Activated naive CD4-positive, alpha-beta T cell treated with Interleukin-2 at 50 U/mL for 16 hours (primary cell): ENCODE measurements at places on chromosomes 2 and 18.

GRCh38 chr18:44897411-44897810 lies 216.7 kb downstream of the SETBP1 start:
- DNase-seq = no peak

GRCh38 chr2:16291731-16292550 lies 351.6 kb downstream of the MYCN start:
- no peak for DNase-seq

- DNase-seq = no peak
Observed at GRCh38 chr2:206343816-206344215, 69.4 kb downstream of the ZDBF2 start.

DNA sequence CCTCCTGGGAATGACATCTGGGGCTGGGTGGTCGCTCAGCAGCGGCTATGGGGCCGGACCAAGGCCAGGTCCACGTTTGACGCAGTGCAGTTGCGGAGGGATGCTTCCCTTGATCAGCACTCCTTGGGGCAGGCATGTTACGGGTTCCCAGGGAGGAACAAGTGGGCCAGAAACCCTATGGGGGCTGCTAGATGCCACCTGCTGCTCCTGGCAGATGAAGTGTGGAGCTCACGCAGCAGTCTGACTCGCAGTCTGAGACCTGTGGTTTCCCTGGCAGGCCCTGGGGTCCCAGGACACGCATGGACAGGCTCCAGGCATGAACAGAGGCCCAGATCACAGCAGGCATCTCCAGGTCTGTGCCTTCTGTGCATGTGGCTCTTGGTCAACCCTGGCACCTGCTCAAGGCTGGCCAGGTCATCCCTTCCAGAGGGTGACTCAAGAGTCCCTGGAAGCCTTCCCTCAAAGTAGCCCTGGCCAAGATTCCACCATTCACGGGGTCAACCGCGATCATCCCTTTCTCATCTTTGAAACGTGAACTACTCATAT lies 20.0 kb downstream of the KCNF1 start:
- no peak for DNase-seq

GRCh38 chr2:158046121-158046880 lies 55.4 kb upstream of the UPP2 start:
- DNase-seq = no peak

DNA sequence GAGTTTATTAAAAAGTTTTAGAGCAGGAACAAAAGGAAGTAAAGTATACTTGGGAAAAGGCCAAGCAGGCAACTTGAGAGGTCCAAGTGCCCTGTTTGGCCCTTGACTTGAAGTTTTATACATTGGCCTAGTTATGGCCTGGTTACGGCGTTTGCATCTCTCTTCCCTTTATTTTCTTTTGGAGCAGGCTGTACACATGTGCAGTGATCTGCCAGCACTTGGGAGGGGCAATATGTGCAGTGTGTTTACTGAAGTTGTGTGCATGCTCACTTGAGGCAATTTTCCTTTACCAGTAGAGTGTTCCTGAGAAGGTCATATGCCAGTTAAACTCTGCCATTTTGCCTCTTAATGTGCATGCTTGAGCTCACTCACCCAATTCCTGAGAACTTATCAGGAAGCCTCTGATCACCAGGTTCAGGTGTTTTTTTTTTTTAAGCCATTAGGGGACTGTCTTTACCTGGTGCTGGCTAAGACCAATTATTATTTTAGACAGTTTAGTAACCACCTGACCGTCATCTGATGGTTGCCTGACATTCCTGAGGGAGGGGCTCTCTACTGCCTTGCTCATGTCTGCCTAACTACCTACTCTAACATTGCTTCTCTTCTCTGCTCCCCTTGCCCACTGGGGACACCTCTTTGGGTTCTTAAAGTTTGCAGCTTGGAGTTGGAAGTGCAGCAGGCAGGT lies 48.0 kb downstream of the SCN2A start:
- DNase-seq = no peak

GRCh38 chr2:57880967-57881366 lies 165.6 kb upstream of the VRK2 start:
- no peak for DNase-seq

GRCh38 chr2:100934504-100935371 lies 67.4 kb upstream of the RPL31 start:
- no peak for DNase-seq

DNA sequence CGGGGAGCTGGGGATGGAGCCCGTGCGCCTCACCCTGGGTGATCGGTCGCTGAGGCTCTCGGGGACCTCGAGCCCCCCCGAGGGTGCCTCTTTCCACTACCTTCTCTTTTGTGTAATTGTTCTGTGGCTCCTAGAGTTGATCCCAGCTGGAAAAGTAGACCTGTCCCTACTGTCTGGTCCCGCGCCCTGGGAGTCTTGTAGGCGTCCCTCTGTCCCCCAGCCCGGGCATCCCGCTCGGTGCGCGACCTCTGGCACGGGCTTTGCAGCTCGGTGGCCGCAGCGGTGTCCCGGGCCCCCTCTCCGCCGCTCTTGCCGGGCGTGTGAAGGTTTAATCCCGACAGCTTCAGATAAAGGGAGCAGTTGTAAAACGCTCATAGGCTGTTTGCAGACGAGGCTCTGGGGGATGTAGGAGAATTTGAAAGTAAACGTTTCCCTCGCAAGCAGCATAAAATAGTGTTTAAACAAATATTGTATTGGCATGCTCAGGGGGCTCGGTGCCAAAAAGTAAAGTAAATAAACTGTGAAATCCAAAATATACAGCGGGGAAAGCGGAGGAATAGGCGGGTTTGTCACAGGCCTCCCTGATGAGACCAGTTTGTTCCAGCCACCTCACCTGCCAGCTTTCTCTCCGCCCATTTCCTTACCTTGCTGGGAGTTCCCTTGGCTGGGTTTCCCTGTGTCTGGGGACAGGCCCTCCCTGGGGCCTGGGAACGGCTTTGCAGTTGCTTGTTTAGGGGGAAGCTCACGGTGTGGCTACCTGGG lies 1.9 kb downstream of the GLI2 start:
- no peak for DNase-seq

- DNase-seq = no peak
Observed at GRCh38 chr2:9462313-9462712, 12.0 kb upstream of the IAH1 start.

GRCh38 chr2:184413671-184414229 lies 184.6 kb upstream of the ZNF804A start:
- DNase-seq = no peak

DNA sequence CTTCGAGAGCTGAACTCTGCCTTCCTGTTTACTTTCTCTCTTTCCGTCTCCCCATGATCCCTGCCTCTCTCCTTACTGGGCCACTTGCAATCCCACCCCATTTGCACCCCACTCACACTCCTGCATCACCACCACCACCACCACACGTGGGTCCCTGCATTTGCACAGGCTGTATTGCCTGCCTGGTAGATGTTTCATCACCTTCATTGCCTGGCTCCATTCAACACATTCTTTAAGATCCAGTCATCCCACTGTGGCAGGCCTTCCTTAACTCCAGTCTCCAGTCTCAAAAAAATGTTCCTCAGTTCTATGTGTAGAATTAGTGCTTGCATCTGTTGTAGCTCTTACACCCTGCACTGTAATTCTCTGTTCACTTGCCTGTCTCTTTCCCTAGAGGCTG lies 13.9 kb downstream of the NOSTRIN start:
- no peak for DNase-seq

DNA sequence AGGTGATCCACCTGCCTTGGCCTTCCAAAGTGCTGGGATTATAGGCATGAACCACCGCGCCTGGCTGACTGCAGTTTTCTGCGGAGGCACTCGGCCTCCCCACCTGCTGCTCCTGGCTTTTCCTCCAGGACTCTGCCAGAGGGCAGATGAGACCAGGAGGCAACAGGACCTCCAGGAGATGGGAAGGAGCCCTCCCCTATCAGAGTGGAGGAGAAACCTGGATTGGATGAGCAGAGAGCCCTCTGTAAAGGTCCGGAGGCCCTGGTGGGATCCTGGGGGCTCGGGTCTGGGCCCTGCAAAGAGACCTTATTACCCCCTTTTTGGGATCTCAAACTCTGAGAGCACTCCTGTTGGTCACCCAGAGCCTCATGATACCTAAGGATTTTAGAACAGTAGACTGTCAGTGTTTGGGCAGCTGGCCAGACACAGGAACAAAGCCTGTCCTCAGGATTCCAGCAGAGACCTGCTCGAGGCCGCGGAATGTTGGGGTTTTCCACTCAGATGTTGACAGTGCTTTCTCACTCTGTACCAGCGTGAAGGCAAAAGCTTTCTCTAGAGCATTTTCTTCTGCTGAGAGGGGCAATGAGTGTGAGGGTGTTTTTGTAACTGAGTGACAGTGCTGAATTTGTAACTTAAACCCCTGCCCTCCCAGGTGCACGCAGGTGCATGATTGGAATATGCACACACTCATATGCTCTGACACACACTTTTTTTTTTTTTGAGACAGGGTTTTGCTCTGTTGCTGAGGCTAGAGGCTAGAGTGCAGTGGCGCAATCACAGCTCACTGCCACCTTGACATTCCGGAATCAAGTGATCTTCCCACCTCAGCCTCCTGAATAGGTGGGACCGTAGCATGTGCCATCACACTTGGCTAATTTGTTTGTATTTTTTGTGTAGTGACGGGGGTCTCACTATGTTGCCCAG lies 48.4 kb downstream of the NPPC start:
- DNase-seq = no peak

GRCh38 chr18:69882965-69883668 lies 64.6 kb downstream of the CD226 start:
- no peak for DNase-seq

DNA sequence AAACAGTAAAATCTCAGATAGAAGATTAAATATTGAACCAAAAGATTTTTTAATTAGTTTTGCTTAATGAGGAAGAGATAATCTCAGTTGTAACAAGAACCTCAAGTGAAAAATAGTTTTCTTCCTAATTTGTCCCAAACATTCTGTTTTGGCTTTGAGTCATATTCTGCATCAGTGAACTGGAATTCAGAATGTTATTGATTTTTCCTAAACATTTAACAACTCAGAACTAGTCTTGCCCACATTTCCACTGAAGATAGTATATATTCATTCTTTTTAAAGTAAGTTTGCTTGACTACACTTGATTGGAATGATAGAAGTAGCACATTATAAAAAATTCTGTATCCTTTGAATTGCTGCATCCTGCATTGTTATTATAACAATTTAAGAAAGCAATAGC lies 85.7 kb upstream of the UGP2 start:
- no peak for DNase-seq

DNA sequence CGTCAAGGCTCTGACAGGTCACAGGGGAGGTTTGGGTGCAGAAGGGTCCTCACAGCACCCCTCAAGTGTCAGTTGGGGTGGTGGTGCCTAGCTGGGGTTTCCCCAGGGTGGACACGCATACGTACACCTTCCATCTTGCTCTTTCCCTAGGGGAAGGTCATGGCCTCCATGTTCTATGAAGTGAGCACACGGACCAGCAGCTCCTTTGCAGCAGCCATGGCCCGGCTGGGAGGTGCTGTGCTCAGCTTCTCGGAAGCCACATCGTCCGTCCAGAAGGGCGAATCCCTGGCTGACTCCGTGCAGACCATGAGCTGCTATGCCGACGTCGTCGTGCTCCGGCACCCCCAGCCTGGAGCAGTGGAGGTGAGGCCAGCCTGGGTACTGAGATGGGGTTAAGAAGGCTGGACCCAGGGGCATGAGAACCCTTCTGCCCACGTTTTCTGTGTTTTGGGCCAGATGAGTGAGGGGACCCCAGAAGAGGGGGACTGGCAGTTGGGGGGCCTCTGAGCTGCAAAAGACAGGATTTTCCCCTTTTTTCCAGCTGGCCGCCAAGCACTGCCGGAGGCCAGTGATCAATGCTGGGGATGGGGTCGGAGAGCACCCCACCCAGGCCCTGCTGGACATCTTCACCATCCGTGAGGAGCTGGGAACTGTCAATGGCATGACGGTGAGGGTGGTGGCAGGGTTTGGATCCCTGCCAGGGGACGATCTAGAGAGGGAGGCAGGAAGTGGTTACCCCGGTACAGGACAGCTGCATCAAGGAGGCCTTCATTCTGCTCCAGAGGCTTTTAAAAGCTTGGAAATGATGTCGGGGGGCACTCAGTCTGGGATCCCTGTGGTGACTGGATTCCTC lies 20.9 kb downstream of the SLC30A3 start:
- no peak for DNase-seq

GRCh38 chr18:6520901-6521300 lies 106.2 kb upstream of the L3MBTL4 start:
- no peak for DNase-seq

DNA sequence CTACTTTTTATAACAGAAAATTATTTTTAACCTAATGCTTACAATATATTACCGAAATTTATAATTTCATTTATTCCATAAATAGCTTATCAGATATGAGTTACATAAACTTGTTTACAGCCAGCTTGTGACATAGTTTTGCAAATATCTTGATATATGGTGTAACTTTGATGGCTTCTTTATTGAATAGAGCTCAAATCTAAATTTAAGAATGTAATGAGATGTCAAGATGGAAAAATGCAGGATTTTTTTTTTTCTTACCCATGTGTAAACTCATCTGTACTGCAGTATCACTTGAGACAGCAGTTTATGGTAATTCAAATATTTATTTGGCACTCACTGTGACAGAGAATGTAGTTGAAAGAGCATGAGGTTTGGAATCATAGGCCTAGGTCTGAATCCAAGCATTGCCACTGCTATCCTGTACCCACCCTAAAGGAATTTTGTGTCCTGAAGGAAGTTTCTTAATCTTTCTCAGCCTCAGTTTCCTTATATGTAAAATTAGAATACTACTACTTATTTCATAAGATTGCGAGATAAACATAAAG lies 3.8 kb downstream of the CREB1 start:
- no peak for DNase-seq

DNA sequence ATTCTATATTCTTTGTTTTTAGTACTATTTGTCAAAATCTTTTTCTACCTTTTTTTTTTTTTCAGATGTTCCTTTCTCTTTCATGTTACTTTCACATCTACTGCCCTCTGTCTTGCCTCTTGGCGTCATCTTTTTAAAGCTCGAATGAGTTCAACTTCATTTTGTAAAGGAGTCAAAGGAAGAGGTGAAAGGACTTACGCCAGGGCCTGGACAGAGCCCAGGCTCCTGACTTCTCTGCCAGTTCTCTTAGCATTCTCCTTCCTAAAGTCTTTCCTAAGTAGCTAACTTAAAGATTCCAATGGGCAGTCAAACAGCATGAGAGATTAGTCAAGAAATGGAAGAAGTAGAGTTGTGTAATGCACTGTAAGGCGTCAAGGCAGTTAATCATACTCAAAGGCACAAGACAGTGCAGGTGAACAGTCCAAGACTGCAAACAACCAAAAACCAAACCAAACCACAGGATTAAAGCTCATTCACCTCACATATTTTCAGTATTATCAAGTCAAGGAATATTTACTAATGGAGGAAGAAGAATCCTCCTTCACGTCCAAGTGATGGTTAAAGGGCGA lies 301.7 kb downstream of the TCF4 start:
- no peak for DNase-seq

DNA sequence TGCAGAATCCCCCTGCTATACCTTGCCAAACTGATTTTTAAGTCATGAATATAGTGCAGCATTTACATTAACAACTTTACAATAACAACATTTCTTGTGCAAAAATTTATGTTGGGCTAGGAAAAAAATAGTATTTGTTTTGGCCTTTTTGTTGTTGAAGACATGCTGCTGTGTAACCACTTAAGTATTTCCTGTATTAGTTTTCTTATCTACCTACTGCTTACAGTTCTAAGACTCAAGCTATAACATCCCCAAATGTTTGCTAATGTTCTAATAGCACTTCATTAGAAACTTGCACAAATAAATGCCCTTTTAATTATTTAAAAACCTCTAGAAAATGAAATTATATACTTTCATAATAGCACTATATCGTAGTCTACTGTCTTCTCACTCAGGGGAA lies 154.3 kb upstream of the DOCK10 start:
- no peak for DNase-seq
